ENCODE measurements at places on chromosomes 1 and 21. TPM values are rescaled to one million over a fixed set of nuclear protein-coding genes. Genes with fewer than 3 reads are reported as not detected.

Gene CTSK
- 204 TPM for total RNA-seq

Gene CFAP74
- not detected for total RNA-seq

Gene NASP
- 91.0 TPM for total RNA-seq

Gene FAM3B
- 13.6 TPM for total RNA-seq

Gene GBP4
- 5.1 TPM for total RNA-seq

Gene S100A3
- total RNA-seq: 2.2 TPM

Gene PIGK
- total RNA-seq: 35.6 TPM

Gene RNF207
- 29.9 TPM for total RNA-seq

Gene MANEAL
- 0.64 TPM for total RNA-seq

Gene GSTM1
- total RNA-seq: not detected

Gene TXLNA
- total RNA-seq: 45.8 TPM

Gene FAM72A
- total RNA-seq: not detected

Gene TCHH
- 0.15 TPM for total RNA-seq

Gene RAB42
- total RNA-seq: 18.6 TPM

Gene OR2L13
- not detected for total RNA-seq

Gene KCNE2
- 0.66 TPM for total RNA-seq

Gene ARHGAP30
- 16.5 TPM for total RNA-seq

Gene AMIGO1
- total RNA-seq: 6.4 TPM

Gene C1QB
- 330 TPM for total RNA-seq

Gene KRTAP10-12
- not detected for total RNA-seq

Gene LEFTY2
- total RNA-seq: 0.96 TPM

Gene DYRK3
- total RNA-seq: 7.8 TPM

Gene S100B
- total RNA-seq: 242 TPM

Gene A3GALT2
- total RNA-seq: not detected

Gene BNIPL
- 0.16 TPM for total RNA-seq

Gene OR2T11
- total RNA-seq: not detected
